ENCODE measurements at places on chromosomes 6 and 20. TPM values are rescaled to one million over a fixed set of nuclear protein-coding genes. Genes with fewer than 3 reads are reported as not detected.

The IL20RA gene
- polyA plus RNA-seq: 0.09 TPM

The SLC23A2 gene
- 17.9 TPM for polyA plus RNA-seq

The OXT gene
- not detected for polyA plus RNA-seq

The FLRT3 gene
- polyA plus RNA-seq: 2.2 TPM

The NKX2-4 gene
- polyA plus RNA-seq: not detected

The TGM2 gene
- polyA plus RNA-seq: 398 TPM

The OLIG3 gene
- not detected for polyA plus RNA-seq

The VGLL2 gene
- polyA plus RNA-seq: not detected

The FOXO3 gene
- polyA plus RNA-seq: 36.7 TPM

The AKAP7 gene
- 1.1 TPM for polyA plus RNA-seq

The ECT2L gene
- not detected for polyA plus RNA-seq

DNA sequence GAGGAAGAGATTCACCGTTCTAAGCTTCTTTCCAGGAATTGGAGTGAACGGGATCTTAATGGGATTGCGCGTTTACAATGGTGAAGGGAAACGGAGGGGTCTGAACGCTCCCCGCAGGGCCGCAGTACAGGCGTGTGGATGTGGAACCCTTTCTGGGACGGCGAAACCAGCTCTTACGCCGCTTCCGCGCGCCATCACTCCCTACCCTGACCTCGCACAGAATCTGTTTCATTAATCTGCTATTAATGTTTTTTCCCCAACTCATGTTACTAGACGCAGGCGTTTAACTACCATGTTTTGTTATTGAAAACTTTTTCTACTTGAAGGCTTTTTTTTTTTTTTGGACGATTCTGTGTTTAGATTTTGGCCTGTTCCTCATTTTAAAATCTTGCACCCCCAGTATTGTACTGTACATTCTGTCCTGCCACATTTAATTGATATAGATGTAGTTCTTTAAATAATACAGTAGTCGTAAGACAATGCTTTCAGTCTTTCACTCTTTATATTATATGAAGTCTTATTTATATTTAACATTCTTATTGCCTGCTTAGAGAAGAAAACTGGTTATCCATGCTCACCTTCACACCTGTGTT, 696 bp upstream of the SUPT3H start:
- peak; percentile 23 for DNase-seq

DNA sequence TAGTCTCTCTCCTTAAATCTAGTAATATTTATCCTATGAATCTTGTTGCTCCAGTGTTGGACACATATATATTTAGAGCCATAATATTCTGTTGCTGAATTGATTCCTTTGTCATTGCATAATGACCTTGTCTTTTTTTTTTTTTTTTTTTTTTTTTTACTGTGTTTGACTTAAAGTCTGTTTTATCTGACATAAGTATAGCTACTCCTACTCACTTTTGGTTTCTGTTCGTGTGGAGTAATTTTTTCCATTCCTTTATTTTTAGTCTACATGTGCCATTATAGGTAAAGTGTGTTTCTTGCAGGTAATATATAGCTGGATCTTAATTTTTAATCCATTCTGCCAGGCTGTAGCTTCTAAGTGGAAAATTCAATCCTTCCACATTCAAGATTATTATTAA, 166.5 kb downstream of the GMDS start:
- DNase-seq: no peak

DNA sequence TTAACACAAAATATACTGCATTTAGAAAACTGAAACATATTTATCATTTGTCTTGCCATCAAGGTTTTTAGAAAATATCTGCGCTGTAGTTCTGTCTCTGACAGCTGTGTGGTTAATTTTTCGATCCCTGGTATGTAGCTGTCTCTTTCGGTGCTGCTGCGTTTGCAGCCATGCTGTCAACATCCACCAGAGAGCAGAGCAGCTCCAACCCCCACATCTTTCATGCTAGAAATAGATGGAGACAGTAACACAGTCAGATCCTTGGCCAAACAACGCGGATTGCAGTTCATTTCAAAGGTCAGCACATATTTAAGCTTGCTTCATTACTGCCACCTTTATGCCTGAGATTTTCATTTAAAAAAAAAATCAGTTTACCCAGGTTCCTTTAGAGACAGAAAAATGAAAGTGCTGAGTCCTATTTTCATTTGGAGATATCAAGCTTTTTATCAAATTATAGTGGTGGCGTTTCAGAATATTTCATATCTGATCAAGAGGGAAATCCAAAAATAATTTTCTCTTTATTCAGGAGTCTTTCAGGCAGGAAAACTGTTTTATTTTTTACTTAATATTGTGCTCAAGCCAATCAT, 157.7 kb upstream of the MMS22L start:
- no peak for DNase-seq

DNA sequence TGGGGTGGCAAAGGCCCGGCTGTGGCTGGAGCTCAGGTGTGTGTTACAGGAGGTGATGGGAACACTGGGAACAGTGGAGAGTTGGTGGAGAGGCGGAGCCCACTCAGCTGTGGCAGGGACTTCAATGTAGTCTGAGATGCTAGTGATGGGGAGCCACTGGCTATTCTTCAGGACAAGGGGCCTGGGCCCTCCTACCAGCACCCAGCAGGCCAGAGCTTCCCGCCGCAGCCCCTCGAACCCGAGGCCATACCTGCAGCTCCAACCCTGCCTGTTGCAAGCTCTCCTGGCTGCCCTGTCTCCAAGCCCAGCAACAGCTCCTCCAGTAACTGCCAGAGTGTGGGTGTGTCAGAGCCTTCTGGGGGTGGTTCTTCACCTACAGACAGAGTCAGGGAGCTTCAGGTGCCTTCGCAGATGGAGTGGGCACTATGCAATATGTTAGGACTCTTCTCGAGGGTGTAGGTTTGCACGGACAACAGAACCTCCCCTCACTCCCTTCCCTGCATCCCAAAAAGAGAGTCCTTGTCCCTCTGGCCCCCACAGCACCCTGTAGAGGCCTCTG, 146.2 kb upstream of the MLN start:
- no peak for DNase-seq

DNA sequence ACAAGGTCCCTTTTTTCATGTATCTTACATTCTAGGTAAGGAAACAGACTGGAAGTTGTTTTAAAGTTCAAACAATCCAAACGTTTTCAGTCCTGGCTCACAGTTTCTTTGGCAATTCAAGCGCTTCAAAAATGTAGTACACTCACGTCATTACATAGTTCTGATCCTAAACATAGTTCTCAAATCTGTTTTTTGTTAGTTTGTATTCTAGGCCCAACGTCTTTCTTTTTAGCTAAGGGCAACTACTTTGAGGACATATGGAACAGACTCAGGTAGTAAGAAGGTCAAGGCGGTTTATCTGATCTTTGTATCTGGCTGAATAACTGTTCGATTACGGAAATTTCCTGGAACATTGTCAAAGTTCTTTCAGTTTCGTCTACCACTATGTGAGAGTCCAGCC, 36.9 kb upstream of the PLCB4 start:
- DNase-seq: no peak

DNA sequence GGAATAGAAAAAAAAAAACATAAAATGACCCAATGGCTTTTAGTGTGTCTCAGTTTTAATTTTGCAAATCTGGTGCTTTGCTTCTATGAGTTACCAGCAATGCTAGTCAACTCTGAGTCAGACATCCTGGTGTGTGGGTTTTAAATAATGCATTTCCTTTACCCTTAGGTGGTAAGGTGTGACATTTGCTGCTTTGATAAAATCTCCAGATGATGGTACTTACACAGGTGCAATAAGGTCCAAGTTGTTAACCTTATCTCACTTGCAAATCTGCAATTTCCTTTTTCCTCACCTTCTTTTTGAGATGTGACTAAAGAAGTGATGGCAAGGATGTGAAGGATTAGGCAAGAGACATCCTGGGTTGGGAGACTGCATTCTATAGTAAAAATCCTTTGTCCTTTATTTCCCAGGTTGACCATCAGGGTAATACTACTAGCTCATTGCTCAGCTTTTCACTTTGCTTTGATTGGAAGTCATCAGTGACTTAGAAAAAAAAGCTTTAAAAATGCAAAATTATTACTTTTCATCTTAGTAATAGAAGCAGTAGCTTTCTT, 818.5 kb upstream of the FLRT3 start:
- DNase-seq: no peak

GRCh38 chr20:46158476-46158987, 40.4 kb downstream of the CD40 start:
- no peak for DNase-seq

- DNase-seq: no peak
These were observed 23.3 kb upstream of the ARFGEF2 start for GRCh38 chr20:48898210-48898609.

- DNase-seq: no peak
These were observed 21.3 kb downstream of the MTFR2 start for GRCh38 chr6:136228814-136229213.

- no peak for DNase-seq
These were observed 353.1 kb upstream of the TSHZ2 start for GRCh38 chr20:52619101-52619500.

- no peak for DNase-seq
These were observed 157.0 kb downstream of the UBE3D start for GRCh38 chr6:82908661-82909060.

GRCh38 chr6:151399679-151400078, 8.3 kb upstream of the ZBTB2 start:
- no peak for DNase-seq

GRCh38 chr6:145891565-145891964, 72.6 kb downstream of the SHPRH start:
- no peak for DNase-seq

DNA sequence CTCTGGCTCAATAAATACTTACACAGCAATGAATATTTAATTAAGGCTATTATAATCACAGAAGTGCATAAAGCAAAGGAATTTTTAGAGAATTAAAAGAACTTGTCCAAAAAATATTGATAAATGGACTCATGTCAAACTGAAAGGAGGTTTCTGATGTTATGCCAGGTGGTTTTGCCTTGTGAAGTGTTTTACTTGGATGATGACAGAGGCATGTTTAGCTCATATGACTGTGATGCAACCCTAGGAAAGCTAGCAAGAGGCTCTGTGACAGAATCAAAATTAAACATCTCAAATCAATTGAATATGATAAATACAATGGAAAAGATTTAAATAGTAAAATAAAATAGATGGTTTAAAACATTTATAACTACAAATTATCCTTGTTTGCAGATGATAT, 137.3 kb downstream of the TMEM200A start:
- no peak for DNase-seq

DNA sequence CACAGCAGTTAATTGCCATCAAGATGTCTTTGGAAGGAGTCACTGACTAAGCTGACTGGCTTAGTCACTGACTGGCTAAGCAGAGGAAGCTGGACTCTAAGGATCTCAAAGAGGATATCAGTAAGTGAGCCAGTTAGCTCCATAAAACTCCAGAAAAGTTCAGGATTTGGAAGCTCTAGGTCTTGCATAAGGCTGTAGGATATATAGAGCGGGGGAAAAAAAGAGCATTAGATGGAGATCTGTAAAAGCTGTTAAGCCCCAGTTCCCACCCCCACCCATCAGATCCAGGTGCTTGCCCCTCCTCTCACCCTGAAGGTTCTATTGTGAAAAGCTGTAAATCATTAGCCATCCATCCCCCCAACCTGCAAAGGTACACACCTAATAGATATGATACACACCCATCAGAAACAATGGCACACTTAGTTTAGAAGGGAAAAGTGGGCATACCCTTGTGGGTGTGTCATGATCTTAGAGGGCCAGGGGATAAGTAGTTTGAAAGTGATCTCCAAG, 32.2 kb downstream of the CARMIL1 start:
- DNase-seq: no peak

GRCh38 chr20:63153254-63154221, 62.4 kb downstream of the YTHDF1 start:
- no peak for DNase-seq

GRCh38 chr6:157380458-157380778, 572 bp upstream of the ZDHHC14 start:
- no peak for DNase-seq

GRCh38 chr20:48581167-48581566, 246.6 kb downstream of the PREX1 start:
- DNase-seq: no peak

DNA sequence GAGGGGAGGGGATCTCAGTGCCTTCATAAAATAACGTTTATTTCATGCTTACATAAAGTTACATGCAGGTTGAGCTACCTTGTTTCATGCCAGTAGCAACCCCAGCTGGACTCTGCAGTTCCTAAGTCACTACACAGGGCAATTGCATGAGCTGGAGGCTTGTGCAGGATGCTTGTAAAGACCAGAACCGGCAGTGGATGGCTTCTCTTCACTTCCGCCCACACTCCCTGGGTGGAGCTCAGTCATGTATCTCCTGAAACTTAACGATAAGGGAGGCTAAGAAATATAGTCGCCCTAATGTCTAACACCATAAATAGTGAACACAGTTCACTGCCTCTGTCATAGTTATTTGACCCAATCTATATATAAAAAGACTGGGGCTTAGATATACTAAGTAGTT, 99.4 kb upstream of the RAB32 start:
- no peak for DNase-seq

DNA sequence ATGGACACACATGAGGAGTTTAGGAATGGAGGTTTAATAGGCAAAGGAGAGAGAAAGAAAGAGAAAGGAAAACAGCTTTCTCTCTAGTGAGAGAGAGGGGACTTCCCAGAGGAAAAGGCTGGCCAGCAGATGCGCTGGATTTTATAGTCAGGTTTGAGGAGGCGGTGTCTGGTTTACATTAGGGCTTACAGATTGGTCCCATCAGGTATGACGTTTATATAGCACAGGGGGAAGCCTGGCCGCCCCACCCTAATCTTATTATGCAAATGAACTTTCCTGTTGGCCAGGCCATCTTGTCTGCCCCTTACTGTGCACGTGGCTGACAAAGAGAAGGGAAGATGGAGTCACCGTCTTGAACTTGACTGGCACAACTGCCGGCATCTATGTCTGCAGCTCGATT, 86.6 kb upstream of the QKI start:
- DNase-seq: no peak

DNA sequence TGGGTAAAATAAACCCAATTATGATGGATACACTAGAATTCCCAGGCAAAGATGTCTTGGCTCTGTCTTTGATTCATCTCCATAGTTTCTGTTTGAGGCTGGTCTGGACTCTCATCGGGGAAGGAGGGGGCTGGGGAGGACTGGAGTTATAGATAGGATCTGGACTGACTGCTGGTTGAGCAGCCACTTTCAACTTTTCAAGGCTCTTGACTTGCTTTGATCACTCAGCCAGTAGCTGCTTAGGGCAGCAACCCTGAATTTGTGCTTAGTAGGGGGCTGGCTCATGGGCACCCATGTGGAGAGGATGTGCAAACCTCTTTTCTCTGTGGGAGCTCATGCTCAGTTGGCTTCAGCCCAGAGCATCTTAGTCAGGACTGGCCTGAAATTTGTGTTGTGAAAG, 114.0 kb upstream of the NEDD9 start:
- DNase-seq: no peak

All from AG04450 (cell line).